Stimulated activated CD4-positive, alpha-beta T cell treated with anti-CD3 and anti-CD28 coated beads, Interleukin-4, amount 100 ng/mL, for 24 hours (primary cell): ENCODE measurements at places on chromosomes 2 and 18.

GRCh38 chr18:51194604-51195003 is 2.9 kb downstream of the MEX3C start:
- no peak for DNase-seq

DNA sequence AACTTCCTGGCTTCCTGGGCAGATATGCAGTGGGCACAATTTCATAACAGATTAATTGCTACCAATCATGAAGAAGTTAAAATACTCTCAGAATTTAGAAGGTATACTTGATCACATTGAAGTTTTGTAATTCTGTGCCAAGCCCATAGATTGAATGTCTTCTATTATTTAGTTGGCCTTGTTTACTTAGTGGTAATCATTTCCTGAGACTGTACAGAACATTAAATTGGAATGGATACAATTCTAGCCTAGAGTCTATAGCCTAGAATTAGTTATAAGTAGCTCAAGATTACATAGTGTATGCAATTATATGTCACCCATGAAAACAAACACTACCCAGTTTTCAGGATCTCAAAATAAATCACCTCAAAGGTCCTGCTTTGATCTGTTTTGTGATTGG is 615.8 kb downstream of the XIRP2 start:
- no peak for DNase-seq

GRCh38 chr2:217573571-217573970 is 429.2 kb downstream of the TNS1 start:
- DNase-seq, result no peak

- no peak for DNase-seq
Observed at GRCh38 chr2:72745679-72746368, 80.0 kb downstream of the EXOC6B start.

GRCh38 chr2:141967503-141967902 is 163.3 kb downstream of the LRP1B start:
- DNase-seq, result no peak
